ENCODE measurements at places on chromosomes 2 and 18.
A peak's percentile ranks its signal among the peaks of the same experiment; 100 is the strongest.

GRCh38 chr2:122643725-122644329, 888.4 kb downstream of the TSN start:
- no peak for DNase-seq

DNA sequence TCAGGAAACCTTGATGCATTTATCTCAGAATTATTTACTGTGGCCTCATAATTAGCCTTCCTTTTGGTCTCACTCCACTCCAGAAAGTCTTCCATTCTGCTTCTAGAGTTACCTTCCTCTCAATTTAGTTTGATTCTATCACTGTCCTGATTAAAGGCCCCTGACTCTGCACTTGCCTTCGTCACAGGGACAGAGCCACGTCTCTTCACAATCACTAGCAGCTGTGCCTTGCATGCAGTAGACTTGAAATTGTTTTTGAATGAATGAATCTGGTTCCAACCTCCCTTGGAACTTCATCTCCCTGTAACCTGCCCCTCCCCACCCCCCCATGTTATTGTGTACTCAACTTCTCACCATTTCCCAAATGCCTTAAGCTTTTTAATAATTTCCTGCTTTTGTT, 52.4 kb downstream of the OSBPL6 start:
- DNase-seq = no peak

GRCh38 chr2:76050196-76050595, 339.5 kb upstream of the GCFC2 start:
- no peak for DNase-seq

GRCh38 chr2:24080701-24081100, 3.9 kb downstream of the TP53I3 start:
- DNase-seq = no peak

GRCh38 chr18:63262369-63263335, 56.9 kb downstream of the BCL2 start:
- no peak for DNase-seq

- DNase-seq = no peak
Observed at GRCh38 chr2:88669482-88670214, 21.8 kb upstream of the RPIA start.

- DNase-seq = no peak
Observed at GRCh38 chr2:99957332-99958133, 184.9 kb downstream of the AFF3 start.

GRCh38 chr2:163171786-163172530, 333.4 kb upstream of the KCNH7 start:
- DNase-seq = no peak

GRCh38 chr2:27095745-27096651, 9.4 kb downstream of the KHK start:
- no peak for DNase-seq

GRCh38 chr2:12824351-12824777, 107.6 kb downstream of the TRIB2 start:
- DNase-seq = no peak

DNA sequence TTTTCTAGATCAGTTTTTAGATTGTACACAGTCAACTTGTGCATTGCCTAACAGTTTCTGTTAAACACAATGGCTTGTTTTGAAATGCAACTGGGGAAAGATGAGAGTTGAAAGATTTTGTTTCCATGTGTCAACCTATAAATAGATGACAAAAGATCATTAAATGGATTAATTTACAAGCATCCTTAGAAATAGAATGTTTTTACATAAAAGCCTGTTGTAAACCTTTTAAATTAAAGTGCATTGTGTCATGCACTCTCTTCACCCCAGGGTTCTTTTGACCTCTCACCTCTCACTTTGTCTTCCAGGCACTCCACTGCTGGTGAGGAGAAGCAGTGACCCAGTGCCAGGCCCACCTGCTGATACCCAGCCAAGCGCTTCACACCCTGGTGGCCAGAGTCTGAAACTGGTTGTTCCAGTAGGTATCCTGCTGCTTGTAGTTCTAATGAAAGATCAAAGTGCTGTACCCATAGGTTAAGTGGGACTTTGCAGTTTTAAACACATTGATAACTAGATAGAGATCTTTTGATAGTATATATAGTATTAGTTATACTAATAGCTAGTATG, 502.1 kb downstream of the PARD3B start:
- no peak for DNase-seq

DNA sequence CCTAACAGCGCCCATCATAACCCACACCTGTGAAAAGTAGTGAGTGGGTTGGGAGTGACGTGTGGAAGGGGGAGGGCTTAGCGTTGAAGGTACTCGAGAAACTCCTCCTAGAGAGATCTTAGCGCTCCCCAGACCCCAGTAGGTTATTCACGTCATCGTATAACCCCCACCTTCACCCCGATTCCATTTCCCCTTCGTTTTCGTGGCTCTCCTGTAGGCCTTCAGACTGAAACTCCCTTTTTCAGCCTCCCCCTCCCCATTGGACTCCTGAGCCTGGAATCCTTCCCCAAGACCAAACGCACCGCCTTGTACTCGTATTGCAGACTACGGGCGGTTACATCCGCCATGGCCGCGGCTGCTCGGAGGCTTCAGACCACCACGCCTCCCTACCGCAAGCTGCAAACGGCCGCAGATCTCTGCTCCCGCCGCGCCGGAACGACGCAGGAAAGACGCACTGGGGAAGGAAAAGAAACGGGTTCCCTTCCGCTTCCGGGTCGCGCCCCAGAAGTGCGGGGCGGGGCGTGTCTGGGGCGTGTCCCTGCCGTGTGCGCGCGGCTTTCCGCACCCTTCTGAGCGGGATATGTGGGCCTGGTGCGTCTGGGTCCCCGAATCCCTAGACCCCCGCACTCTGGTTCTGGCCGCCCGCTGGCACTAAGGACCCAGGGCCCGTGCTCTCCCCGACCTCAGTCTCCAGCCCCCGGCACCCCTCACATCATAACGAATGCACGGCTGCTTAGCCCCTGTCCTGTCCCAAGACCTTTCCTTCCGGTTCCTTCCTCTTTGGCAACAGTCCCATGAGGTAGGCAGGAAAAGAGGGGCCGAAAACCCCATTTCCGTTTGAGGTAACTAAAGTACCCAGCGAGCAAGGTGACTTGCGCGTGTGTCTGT, at the start of gene SNRNP200:
Gene SNRNP200, minus strand, starts transcription at position 456 of the 888 bp plus-strand sequence. Its CDS starts 109 bp downstream, at position 347.
- peak; percentile 89 for DNase-seq

DNA sequence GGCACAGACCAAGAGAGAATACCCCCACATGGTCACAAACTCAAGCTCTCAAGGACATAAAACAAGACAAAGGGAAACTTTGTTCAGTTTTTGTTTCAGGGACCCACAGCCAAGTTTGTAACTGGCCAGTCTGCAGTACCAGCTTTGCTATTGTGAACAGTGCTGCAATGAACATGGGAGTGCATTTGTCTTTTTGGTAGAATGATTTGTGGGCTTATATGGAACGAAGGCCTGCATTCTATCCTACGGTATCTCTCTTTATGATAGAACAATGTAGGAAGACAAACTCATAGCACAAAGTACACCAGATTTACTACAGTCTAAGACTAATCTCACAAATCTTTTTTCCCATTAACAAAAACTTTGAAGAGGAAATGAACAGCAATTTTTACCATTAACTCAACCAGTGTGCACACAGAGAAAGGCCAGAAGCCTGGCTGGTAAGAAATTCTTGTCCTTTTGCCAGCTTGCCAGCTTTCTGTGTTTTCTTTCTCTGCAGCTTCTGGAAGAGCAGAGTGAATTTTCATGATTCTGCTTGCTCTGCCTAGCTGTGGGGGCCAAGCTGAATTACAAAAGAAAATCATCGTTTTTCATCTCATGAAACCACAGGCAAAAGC, 37.1 kb upstream of the FEZ2 start:
- DNase-seq = no peak

DNA sequence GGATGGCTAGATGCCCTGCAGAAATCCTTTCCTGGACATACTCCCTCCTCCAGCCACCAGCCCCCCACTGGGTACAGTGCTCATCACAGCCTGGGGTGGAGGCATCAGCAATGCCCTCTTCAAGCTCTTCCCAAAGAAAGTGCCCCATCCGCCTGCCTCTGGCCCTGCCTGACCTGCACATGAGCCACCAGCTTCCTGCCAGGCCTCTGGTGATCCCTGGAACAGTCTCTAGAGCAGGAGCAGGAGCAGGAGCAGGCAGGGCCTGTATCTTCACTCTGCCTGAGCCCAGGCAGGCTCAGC, 54.1 kb upstream of the CAB39 start:
- no peak for DNase-seq

GRCh38 chr2:146239392-146240135, 1605.3 kb upstream of the ACVR2A start:
- DNase-seq = no peak

DNA sequence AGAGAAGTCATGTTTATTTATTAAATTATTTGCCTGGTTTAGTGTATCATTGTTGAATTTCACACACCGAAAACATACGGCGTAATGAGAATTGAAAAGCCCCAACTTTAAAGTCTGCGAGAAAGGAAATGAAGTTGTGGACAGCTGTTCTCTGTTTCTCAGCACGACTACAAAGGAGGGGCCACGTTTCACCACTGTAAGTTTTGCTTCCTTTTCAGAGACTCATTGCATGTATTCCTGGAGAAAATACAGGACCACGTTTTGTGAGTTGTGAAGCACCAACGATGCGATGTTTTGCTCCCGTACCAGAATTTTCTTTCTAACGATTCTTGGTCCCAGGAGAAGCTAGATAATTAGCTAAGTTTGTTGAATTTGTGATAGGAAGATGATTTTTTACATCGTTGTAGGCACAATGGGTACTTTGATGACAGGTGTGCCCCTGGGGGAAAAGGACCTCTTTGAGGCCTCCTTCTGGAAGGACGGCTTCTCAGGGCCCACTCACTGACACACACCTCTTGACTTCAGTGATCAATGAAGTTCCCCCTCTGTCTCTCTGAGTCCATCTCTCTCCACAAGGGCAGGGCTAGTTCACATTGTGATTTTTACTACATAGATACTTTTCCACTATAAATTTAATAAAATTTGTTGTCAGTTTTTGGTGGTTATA, 23.7 kb upstream of the ACKR3 start:
- DNase-seq = no peak

DNA sequence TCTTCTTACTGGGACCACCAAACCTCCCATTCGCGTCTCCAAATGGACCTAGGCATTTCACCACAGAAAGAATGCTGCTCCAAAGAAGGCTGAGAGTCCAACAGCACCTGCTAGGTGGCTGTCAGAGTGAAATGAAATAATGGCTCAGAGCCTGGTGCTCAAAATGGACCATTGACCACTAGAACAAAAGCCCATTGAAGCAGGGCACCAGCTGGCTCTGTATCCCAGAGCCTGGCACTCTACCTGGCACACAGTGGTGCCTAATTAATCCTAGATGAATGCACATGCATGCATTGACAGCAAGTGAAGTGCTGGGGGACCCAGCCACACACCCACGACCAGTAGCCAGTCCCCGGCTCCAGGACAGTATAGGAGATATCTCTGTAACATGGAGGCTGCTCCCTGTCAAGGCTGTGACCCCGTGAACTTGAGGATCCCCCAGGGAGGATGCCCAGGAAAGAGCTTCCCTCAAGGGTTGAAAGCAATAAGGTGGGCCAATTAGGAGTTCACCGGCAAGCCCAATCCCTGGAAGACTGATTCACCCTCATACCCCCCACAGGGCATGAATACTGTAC, 261.3 kb downstream of the TNS1 start:
- no peak for DNase-seq

- no peak for DNase-seq
Observed at GRCh38 chr2:181626671-181627070, 30.2 kb downstream of the CERKL start.

DNA sequence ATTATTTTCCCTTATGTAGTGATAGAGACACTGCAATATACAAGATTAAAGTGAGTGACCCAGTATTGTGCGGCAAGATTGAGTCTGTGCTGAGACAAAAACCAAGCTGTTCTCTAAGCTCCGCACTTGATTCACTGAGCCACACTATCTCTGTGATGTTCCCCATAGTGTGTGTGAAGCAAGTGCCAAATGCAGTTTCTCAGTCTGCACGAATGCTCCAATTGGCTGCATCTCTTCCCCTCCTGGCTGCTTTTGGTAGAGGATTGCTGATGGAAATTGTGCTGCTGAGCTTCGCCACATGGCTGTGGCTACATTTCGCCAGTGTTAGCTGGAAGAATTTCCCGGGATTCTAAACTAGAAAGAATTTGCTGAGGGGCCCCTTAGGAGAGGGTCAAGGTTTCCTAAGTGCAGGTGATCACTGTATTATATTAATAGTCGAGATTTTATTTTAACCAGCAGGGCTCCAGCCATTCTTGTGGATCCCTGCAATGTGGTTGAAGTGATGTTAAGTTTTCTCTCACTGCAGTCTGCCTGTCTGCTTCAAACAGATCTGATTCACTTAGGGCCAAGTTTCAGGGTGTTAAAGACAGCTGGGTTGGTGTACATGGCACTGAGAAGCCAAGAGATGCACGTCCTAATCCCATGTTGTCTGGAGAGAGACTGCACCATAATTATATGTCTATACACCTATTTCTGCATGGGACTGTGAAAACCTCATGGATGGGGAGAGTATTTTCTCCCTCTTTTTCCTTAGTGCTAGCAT, 317.2 kb downstream of the DCC start:
- DNase-seq = no peak

GRCh38 chr2:207434306-207434705, 95.5 kb upstream of the CREB1 start:
- DNase-seq = no peak

DNA sequence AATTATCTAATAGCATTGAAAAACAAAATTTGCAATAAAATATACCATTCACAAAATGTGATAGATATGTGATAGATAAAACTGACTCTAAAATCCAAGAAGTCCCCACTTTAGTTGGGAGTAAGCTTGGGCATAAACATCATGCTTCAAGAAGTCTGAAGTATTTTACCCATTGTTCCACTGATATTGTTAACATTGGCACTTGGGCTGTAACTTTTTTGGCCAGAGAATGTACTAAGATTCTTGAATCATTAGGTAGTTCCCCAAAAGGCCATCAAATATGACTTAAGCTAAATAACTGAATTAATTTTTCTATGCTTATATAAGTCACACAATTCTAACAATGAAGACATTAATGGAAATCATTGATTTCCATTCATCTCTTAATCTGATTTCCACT, 413.6 kb downstream of the CDH2 start:
- no peak for DNase-seq

GRCh38 chr2:144645083-144645778, 125.3 kb upstream of the ZEB2 start:
- DNase-seq = no peak

DNA sequence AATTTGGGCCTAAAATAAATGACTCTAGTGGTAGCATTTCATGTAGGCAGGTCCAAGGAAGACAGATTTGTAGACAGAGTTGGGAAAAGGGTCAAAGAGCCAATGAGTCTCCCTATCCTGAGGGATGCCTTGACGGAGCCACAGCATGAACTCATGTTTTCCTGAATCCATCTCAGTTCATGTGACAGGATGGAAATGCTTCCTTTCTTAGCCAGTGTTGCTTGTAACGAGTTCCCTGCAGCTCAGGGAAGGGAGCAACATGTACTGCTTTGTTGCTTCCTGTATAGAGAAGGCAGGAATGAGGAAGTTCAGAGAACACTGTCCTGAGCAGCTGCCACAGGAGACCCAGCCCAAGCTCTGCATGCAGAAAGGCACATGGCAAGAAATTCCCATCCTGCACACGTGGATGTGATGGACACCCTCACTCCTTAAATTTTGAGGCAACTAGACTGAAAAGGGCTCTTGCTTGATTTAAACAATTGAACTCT, 27.9 kb downstream of the TMEM17 start:
- DNase-seq = no peak
